ENCODE measurements at places on chromosomes 4 and X. TPM values are rescaled to one million over a fixed set of nuclear protein-coding genes. Genes with fewer than 3 reads are reported as not detected.
A peak's percentile ranks its signal among the peaks of the same experiment; 100 is the strongest.

DNA sequence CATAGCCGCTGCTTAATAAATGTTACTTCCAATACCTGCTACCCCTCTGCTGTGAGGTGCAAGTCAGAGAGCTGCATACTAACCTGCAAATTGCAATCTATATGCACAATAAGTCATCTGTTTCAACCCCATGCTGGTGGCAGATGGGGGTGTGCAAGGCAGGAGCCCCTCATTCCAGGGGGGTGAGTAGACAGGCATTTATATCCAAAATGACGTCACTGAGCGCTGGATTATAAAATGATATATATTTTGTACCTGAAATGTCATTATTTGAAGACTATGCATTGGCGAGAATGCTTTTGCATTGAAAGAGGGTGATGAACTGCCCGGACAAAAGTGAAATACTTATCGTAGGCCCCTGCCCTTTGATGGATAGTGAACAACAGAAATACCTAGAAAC lies 24.7 kb downstream of the RBMX2 start:
- H3K36me3 ChIP-seq: no peaks in the 10 kb centered on the region
- no peaks in the 10 kb centered on the region for H3K4me1 ChIP-seq
- no peaks in the 10 kb centered on the region for H3K27me3 ChIP-seq
- no peak for DNase-seq
- no peak overlapping the region for H3K4me3 ChIP-seq
- no peak overlapping the region for H3K27ac ChIP-seq

CENPVL2 gene
- total RNA-seq: not detected

DNA sequence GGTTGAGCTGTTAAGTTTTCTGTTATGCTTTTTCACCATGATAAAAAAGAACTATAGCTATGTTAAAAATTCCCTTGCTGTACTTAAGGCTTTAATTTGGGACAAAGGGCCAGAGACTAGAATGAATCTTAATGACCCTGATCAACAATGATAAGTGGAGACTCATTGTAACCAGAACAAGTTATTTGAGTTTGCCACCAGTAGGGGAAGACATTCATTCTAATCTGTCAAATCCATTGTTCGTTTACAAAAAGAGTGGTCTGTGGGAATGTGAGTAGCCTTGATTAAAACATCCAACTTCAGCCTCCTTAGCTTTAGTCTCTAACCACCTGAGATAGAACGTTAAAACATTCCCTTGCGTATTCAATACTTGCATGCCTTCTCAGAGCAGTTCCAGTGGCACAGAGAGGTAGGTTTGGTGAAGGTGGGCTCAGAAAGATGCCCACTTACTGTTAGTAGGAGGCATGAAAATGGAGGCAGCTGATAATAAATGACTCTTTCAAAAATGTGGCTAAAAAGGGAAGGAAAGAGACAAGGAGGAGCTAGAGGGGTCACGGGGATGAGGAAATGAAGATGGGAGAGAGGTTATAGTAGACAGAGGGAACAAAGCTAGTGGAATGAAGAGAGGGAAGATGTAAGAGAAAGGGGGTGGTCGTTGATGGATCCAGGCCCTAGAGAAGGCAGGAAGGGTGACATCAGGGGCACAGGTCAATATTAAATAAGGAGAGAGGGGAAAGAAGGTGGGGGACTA lies 66.2 kb downstream of the EGF start:
- H3K27me3 ChIP-seq: no peaks in the 10 kb centered on the region
- no peak overlapping the region for H3K27ac ChIP-seq
- H3K4me1 ChIP-seq: no peaks in the 10 kb centered on the region
- no peaks in the 10 kb centered on the region for H3K36me3 ChIP-seq
- H3K4me3 ChIP-seq: no peak overlapping the region

UBA1 gene
- total RNA-seq: 53.1 TPM

TMEM271 gene
- total RNA-seq: not detected

DNA sequence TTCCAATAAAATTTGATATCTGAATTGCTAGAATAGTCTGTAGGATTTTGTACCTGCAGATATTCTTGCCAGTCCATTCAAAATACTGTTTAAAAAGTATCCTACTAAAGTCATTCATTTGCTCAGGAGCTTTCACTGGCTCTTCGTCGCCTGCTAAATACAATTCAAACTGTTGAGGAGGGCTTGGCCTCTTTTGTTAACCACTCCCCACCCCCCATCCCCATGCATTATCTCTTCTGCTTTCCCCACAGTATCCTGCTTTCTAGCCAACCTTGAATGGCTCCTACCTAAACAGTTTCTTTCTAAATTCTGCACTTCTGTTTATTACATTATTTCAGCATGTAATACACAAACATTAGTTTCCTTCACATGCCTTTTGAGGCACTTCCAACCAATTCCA lies 230.8 kb downstream of the CPE start:
- no peak for DNase-seq
- H3K4me3 ChIP-seq: no peak overlapping the region
- no peaks in the 10 kb centered on the region for H3K36me3 ChIP-seq
- H3K4me1 ChIP-seq: no peaks in the 10 kb centered on the region
- no peaks in the 10 kb centered on the region for H3K27me3 ChIP-seq

DNA sequence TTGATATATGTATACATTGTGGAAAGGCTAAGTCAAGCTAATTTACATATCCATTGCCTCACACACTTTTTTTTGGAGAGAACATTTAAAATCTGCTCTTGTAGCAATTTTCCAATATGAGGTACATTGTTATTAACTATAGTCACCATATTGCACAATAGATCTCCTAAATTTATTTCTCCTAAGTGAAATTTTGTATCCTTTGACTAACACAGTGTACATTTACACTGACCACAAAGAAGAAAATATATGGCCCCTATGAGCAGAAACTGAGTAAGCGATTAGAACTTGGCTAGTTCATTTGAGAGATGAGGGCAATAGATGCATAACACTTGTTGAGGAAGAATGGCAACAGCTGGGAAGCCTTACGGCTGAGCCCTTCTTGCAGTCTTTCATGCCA lies 20.3 kb upstream of the GUCY1B1 start:
- no peak for DNase-seq
- no peaks in the 10 kb centered on the region for H3K36me3 ChIP-seq
- H3K4me1 ChIP-seq: no peaks in the 10 kb centered on the region
- no peaks in the 10 kb centered on the region for H3K27me3 ChIP-seq
- H3K27ac ChIP-seq: no peak overlapping the region
- H3K4me3 ChIP-seq: no peak overlapping the region

DNA sequence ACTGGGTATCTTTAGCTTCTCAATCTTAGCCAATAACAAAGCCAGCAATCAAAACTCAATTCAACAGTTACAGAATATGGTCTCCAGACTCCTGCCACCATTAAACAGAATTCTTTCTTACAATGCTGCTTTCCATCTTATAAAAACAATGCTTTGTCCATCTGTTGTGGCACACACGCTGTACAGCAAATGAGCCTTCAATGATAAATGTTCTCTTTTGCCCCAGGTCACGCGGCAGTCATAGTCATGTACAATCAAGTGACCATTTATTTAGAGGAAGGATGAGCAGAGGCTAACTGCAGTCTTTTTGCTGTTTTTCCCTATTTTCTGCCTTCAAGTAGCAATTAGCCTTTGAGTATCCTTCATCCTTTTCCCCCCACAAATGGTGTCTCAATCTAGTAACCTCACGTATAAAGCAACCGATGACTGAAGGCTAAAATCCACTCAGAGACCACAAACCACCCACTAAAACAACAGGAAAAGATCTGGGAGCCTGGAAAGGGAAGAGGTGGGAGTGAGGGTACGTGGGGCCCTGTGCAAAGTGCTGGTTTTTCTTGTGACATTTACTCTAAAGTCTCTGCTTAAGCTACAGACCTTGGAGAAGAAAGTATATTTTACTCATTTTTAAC lies 24.4 kb downstream of the TRIM2 start:
- H3K27me3 ChIP-seq: no peaks in the 10 kb centered on the region
- no peaks in the 10 kb centered on the region for H3K36me3 ChIP-seq
- H3K4me1 ChIP-seq: peaks cover 16% of the 10 kb centered on the region
- DNase-seq: no peak
- H3K27ac ChIP-seq: no peak overlapping the region
- no peak overlapping the region for H3K4me3 ChIP-seq

ADH4 gene
- 0.41 TPM for total RNA-seq

DNA sequence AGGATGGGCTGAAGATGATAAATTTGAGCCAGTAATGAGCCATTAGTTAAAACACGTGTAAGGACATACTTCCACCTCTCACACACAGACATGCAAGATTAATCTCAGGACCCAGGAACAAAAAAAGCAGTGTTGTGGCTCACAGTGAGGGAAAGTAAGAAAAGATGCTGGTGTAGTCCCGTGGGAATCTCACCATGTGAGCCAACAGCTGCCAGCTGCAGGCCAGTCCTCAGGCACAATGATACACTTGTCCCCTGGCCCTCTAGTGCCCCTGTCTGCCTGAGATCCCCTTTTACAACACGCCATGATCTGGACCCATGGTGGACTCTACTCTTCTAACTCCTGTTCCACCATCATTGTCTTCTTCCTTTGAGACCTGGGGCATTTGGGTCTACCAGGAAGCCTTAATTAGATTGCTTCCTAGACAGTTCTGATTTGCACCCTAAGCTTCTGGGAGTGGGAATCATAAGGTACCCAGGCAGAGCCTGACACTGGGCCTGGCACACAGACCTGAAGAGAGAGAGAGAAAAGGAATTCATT lies 194.7 kb downstream of the STIM2 start:
- H3K36me3 ChIP-seq: no peaks in the 10 kb centered on the region
- no peak overlapping the region for H3K27ac ChIP-seq
- no peak overlapping the region for H3K4me3 ChIP-seq
- H3K27me3 ChIP-seq: no peaks in the 10 kb centered on the region

- H3K4me3 ChIP-seq: no peak overlapping the region
- H3K36me3 ChIP-seq: no peaks in the 10 kb centered on the region
- no peak overlapping the region for H3K27ac ChIP-seq
Measured at GRCh38 chr4:88442689-88443191, 14.2 kb upstream of the HERC5 start.

CCDC110 gene
- total RNA-seq: 23.0 TPM

GRCh38 chr4:81164623-81165416 lies 50.2 kb downstream of the PRKG2 start:
- H3K4me1 ChIP-seq: no peaks in the 10 kb centered on the region
- DNase-seq: no peak
- H3K36me3 ChIP-seq: no peaks in the 10 kb centered on the region
- H3K27me3 ChIP-seq: no peaks in the 10 kb centered on the region
- H3K4me3 ChIP-seq: no peak overlapping the region
- no peak overlapping the region for H3K27ac ChIP-seq

RASGEF1B gene
- 2.2 TPM for total RNA-seq

NPY1R gene
- 3.7 TPM for total RNA-seq

DNA sequence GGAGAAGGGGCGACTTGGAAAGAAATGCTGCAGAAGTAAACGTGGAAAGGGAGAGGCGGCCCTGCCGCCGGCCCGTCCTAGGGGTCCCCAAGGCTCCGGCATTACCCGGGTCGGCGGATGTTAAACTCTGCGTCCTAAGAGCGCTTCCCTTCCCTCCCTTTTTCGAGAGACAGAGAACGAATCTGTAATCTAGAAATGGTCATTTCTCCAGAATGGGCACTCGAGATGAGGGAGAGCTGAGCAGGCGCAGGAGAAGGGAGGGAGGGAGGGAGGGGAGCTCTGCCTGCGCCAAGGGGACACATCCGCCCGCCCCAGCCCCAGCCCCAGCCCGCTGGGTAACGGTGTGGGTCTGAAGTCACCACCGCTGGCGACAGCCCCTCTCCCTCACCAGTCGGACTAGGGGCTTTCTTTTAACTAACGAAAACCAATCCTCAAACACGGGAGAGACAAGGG lies 1.7 kb downstream of the HCFC1 start:
- H3K4me3 ChIP-seq: peak overlapping the region; percentile 66
- no peak for DNase-seq

DNA sequence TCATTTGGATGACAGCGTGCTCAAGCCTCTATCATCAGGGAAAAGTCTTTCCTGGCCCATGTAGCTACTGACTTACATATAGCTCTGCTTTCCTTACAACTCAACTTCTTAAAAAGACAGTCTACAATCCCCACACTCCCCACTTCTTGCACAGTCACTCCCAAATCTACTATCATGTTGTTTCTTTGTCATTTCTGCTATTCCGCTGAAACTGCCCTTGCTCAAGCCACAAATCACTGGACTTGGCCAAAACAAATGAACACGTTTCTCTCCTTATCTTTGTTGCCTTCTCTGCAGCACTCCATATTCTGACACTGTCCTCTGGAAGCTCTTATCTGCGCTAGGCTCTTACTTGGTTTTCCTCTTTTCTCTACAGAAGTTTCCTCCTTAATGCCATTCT lies 28.2 kb downstream of the GPRIN3 start:
- H3K4me3 ChIP-seq: no peak overlapping the region
- no peak overlapping the region for H3K27ac ChIP-seq
- H3K4me1 ChIP-seq: peaks cover 2% of the 10 kb centered on the region

GRCh38 chr4:41257906-41258305 lies 1.2 kb downstream of the UCHL1 start:
- DNase-seq: no peak
- H3K27ac ChIP-seq: no peak overlapping the region
- peaks cover 10% of the 10 kb centered on the region for H3K4me1 ChIP-seq
- H3K36me3 ChIP-seq: no peaks in the 10 kb centered on the region

- H3K4me1 ChIP-seq: no peaks in the 10 kb centered on the region
- DNase-seq: no peak
- H3K4me3 ChIP-seq: no peak overlapping the region
- no peaks in the 10 kb centered on the region for H3K36me3 ChIP-seq
Measured at GRCh38 chr4:138689187-138689586, 326.4 kb upstream of the NOCT start.

DNA sequence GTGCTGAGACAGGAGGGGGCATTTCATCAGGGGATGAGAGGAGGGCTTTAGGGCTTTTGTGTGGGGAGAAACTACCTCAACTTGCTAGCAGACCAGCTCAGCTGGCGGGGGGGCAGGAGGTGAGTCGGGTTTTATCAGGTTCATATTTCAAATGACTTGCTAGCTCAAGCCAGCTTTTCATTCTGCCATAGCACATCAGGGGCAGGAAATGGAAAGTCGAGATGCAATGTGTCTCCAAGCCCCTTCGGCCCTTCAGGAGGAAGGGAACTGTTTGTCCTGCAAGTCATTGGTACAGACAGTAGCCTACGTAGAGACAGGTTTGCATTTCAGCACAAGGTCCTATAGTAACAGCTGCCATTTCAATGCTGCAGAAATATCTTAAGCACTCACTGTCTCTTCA lies 194.1 kb downstream of the PTTG2 start:
- no peak overlapping the region for H3K4me3 ChIP-seq
- peak overlapping the region; percentile 52 for H3K27ac ChIP-seq
- no peaks in the 10 kb centered on the region for H3K27me3 ChIP-seq
- H3K4me1 ChIP-seq: peaks cover 30% of the 10 kb centered on the region

- H3K36me3 ChIP-seq: no peaks in the 10 kb centered on the region
- no peak for DNase-seq
- H3K4me3 ChIP-seq: no peak overlapping the region
- H3K27me3 ChIP-seq: no peaks in the 10 kb centered on the region
Measured at GRCh38 chr4:2791518-2792395, 1.1 kb upstream of the SH3BP2 start.

GRCh38 chr4:96044971-96045370 lies 205.1 kb downstream of the PDHA2 start:
- no peaks in the 10 kb centered on the region for H3K4me1 ChIP-seq
- no peaks in the 10 kb centered on the region for H3K36me3 ChIP-seq
- H3K27ac ChIP-seq: no peak overlapping the region
- no peak for DNase-seq

SSX4B gene
- total RNA-seq: not detected
